Right lobe of liver (tissue), 6 donors: ENCODE measurements at places on chromosomes 13 and 19. TPM values are rescaled to one million over a fixed set of nuclear protein-coding genes. Genes with fewer than 3 reads are reported as not detected.
A peak's percentile ranks its signal among the peaks of the same experiment; 100 is the strongest.

Gene IQCN
- total RNA-seq: 2.3 TPM

Gene SWSAP1
- total RNA-seq: 2.6 TPM

Gene TNFSF9
- 0.55 TPM for total RNA-seq

Gene PRODH2
- total RNA-seq: 172 TPM

Gene ZNF471
- 1.8 TPM for total RNA-seq

Gene PSG7
- total RNA-seq: not detected

Gene TJP3
- total RNA-seq: 19.0 TPM

Gene SCGB2B2
- 0.43 TPM for total RNA-seq

Gene OR7A5
- not detected for total RNA-seq

Gene CCL25
- total RNA-seq: not detected

Gene BEST2
- total RNA-seq: not detected

Gene PRX
- total RNA-seq: 0.53 TPM

Gene ARHGAP45
- total RNA-seq: 8.2 TPM

DNA sequence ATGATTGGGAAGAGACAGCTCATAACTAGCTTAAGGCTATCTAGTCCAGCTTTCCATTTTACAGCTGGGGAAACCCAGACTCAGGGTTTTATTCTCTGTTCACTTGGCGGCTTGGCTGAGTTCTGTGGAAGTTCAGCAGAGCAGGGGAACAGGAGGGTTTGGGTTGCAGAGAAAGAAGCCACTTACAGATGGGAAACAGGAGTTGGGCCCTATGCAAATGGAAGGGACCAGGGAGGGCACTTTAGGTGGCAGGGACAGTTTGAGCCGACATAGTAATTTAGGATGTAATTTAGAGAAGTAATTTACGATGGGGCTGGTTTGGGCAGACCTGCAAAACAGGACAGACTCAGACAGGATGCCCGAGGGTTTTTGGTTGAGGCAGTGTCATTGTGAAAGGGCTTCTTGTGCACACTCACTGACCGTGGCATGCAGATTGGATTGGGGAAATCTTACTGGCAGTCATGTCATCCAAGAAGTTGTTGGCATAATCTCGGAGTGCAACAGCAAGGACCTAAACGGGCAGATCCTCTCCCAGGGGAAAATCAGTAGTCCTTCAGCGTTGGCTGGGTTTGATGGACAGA lies 47.3 kb upstream of the GPR183 start:
- DNase-seq: no peak

DNA sequence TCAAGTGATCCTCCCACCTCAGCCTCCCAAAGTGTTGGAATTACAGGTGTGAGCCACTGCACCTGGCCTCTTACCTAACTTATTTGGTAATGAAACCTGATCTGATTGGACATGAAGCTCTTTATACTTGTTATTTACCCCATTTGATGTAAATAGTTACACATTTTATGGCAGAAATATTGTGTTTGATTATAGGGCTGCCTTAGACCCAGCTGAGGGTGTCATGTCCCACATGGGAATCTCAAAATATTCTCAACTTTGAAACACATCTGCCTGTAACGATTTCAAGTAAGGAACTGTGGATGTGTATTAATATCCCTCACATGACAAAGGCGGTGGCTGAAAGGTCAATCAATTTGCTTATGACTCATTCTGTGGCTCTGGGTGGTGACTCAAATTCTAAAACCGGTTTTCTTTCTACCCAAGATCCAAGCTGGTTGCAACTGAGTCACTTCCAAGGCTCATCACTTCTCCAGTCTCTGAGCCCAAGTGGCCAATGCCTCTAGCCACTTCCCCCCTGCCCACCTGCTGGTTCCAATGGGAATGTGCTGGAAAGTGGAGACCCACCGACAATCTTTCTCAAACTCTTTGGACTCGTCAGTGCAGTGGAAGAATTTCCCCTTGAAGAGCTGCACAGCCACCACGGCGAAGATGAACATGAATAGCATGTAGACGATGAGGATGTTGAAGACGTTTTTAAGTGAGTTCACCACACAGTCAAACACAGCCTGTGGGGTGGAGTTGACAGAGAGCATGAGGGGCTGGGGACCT lies 110.9 kb downstream of the IER2 start:
- DNase-seq: no peak

GRCh38 chr19:41367848-41368301 lies 3.9 kb upstream of the B9D2 start:
- no peak for DNase-seq

GRCh38 chr13:30619731-30620130 lies 2.0 kb downstream of the USPL1 start:
- DNase-seq: no peak

DNA sequence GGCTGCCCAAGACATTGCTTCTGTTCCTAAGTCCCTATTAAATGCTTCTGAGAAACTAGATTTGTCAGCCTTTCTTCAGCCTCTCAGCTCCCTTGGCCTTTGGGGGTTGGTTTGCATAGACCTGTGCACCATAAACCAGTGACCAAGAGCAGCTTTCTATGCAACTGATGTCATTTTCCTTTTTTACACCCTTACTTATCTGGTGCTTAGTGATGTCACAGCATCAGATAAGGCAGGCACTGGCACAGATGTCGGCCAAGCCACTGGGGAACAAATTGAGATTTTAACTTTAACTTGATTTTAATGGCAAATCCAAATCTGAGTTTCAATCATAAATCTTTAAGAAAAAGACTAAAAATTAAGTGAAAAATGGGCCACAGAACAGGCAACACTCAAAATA lies 59.8 kb downstream of the RUBCNL start:
- no peak for DNase-seq

DNA sequence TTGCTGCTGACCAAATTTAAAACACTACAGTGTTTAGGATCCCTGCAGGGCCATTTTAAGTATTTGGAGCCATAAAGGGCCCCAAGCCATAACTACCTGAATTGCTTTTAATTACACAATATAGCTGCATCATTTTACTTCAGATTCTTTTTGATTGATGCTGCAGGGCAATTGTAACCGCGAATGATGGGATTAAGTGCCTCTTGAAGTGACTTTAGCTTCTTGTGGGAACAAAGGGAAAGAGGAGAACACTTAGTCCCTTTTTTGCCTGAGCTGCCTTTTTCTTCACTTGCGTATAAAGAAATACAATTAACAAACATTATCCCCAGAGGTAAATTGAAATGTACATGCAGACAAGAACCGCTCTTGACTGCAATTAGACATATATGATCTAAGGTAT lies 228.5 kb downstream of the ZIC5 start:
- DNase-seq: no peak

DNA sequence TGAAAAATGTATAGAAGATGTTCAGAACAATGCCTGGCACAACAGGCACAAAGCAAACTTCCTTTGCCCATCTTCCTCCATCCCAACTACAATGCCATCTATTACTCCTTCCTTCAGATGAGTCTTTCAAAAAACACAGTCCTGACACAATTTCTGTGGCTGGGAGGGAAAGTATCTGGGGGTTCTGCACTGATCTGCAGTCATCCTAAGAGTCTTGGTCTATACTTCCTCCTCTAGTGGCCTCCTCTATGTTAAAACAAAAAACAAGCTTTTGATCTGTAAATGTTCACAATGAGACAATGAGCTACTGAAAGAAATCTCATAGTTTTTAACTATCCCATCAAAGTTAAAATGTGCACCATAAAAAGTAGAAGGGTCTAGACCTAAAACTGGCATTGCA lies 44.8 kb downstream of the USP12 start:
- DNase-seq: no peak

DNA sequence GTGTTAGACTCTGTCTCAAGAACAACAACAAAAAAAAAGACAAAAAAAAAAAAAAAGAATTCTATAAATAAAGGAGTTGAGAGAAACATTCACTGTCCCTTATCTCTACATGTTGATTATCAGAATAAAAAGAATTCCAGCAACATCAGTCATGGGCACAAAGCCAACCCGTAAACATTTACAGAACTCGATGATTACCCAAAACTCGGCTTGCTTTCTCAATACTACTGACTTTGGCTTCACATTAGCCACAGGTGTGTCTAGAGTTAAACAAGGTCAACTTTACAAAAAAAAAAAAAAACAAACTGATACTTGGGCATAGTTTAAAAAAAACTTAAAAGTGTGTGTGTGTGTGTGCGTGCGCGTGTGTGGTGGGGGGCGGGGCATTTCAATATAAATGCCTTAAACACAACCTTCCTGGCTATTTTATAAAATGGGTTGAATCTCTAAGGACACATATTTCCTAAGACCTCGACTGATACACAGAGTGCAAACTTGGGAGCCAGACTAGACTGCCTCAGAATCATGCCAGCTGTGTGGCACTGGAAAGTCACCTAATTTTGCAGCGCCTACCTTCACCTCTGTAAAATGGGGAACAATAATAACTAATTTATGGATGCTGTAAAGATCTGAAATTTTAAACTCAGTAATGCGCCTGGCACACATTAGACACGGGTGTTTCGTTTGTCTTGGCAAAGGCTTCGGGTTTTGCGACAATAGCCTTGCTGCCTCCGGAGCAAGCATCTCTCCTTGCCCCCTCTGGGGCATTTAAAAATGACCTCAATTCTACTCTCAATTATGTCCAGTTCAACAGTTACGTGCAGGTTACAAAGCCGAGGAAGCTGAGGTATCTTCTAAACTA lies 922 bp downstream of the EBPL start:
- DNase-seq: peak; percentile 82

GRCh38 chr19:55959996-55960675 lies 12.5 kb downstream of the NLRP8 start:
- DNase-seq: no peak

GRCh38 chr19:7504684-7505083 lies 11.2 kb upstream of the ZNF358 start:
- DNase-seq: no peak

DNA sequence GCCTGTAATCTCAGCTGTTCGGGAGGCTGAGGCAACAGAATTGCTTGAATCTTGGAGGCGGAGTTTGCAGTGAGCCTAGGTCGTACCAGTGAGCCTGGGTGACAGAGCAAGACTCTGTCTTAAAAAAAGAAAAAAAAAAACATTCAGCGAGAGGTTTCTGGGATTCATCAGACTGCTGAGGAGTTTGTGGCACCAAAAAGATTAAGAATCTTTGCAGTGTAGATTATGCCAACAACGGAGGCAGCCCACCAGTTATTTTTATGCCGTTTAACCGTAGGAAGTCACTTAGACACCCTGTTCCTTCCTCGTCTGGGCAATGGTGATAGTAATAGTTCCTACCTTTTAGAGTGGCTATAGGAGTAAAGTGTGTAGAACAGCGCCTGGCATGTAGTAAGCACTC lies 2.5 kb downstream of the COX6B1 start:
- no peak for DNase-seq

- DNase-seq: no peak
Observed at GRCh38 chr13:103516015-103516795, 450.0 kb upstream of the SLC10A2 start.

DNA sequence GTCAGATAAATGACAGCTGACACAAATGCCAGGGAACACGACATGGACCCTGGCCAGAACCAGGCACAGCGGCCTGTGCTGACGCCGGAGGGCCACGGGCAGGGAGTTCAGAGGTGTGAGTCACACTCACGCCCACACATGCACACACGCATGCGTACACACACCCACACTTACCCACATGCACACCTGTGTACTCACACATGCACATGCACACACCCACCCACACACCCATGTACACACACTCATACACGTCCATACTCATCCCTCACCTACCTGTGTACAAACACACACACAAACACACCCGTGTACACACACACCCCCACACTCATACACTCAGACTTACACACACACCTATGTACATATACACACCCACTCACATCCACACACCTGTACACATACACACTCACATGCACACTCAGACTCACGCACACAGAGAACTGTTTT lies 40.4 kb downstream of the MLLT1 start:
- DNase-seq: peak; percentile 38

GRCh38 chr19:20969898-20970297 lies 46.8 kb downstream of the ZNF85 start:
- no peak for DNase-seq

- DNase-seq: no peak
Observed at GRCh38 chr19:54164369-54165068, 5.0 kb upstream of the LENG1 start.

DNA sequence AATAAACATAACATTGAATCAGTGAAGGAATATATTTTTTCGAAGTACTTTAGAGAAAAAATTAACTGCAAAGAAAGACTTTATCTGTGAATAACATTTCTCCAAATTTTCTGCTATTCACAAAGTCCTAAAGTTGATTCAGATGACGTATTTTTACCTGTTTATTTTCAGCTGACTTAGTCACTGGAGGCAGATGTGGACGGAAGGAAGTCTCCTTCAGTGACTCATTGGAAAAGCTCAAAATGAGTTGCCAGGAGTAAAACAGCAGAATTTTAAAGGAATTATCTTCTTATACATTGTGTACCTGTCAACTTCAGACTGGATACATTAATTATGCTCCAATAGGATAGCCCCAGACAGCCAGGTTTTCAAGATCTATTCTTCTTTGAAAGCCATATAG lies 679.3 kb upstream of the GPC6 start:
- DNase-seq: no peak

DNA sequence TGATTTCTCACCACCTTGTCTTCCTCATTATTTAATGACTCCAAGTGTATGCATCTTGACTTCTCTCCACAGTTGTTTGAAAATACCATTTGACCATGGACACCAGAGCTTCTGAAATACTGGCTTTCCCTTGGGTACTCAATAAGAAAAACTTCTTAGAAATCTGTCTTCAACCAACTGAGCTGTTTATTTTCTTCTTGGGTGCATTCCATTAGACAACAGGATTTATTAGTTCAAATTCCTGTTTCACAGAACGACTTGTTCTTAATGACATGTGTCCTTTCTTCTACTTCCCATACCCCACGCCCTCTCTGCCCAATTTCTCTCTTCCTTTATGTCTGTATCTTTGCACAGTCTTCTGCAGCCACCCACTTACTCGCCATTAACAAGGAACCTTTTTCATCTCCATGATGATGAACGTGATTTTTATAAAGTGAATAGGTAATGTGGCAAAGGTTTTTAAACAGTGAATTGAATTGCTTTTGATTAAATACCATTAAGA lies 11.3 kb upstream of the ITM2B start:
- no peak for DNase-seq

DNA sequence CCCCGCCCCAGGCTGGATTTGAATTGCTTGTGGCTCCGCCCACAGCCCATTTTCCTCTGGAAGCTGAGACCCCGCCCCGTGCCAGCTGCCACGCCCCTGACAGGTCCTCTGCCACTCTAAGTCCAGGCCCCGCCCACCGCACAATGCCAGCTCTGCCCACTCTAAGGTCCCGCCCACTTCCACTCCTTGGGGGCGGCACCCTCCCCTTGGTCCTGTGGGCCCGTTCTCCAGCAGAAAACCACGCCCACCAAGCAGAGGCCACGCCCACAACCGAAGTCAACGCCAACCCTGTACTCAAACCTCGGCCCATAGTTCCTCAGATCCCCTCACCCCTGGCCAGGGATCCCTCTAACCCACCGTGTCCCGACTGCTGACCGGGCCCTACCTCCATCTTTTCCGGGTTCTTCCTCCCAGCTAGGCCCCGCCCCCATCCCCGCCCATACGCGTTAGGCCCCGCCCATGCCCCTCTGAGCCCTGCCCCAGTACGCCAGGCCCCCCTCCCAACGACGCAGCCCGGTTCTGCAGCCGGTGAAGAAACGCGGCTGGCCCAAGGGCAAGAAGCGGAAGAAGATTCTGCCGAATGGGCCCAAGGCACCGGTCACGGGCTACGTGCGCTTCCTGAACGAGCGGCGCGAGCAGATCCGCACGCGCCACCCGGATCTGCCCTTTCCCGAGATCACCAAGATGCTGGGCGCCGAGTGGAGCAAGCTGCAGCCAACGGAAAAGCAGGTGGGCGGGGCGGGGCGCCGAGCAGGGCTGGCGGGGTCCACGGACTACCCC lies 1.3 kb downstream of the HMG20B start:
- peak; percentile 90 for DNase-seq
